Pancreas (tissue), 10 donors: ENCODE measurements at places on chromosomes 12 and 14. TPM values are rescaled to one million over a fixed set of nuclear protein-coding genes. Genes with fewer than 3 reads are reported as not detected.
A peak's percentile ranks its signal among the peaks of the same experiment; 100 is the strongest.

- H3K4me3 ChIP-seq, result no peak overlapping the region
- no peaks in the 10 kb centered on the region for H3K36me3 ChIP-seq
- no peak for DNase-seq
- H3K27ac ChIP-seq, result no peak overlapping the region
Measured at GRCh38 chr14:67508956-67509355, 20.4 kb upstream of the TMEM229B start.

- no peak overlapping the region for H3K4me3 ChIP-seq
- H3K36me3 ChIP-seq, result no peaks in the 10 kb centered on the region
- H3K27ac ChIP-seq, result peak overlapping the region; percentile 12
Measured at GRCh38 chr12:120229487-120230325, 28.8 kb upstream of the RPLP0 start.

DNA sequence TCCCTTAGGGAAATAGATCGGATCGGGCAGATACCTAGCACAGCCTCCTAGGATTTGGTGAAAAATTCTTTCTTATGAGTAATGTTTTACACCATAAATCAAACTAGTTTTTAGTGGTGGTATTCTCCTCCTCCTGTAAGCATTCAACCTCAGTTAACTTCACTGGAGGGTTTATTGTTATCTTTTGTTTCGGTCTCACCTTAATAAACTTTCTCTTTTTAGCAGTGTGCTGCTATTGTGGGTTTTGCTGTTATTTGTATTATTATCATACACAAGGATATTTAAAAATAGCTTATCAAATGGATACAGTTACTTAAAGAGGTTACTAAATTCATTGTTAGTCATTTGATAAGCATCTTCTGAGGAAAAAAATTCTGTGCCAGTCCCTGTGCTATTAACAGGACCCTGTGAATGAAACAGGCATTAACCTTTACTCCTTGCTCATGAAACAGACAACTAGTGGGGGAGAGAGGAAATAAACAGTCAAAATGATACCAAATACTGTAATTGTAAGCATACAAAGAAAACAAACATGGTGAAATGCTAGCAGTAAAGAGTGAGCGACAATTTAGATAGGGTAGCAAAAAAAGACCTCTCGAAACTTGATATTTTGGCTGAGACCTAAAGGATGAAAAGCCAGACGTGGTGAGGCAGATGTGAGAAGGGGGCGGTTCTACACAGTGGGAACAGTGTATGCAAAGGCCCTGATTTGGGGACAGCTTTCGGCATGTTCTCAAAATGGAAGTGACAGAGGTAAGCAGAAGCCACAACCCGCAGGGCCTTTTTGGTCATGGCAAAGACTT, 178.7 kb upstream of the SOX5 start:
- no peak overlapping the region for H3K27ac ChIP-seq
- no peaks in the 10 kb centered on the region for H3K4me1 ChIP-seq
- H3K27me3 ChIP-seq, result no peaks in the 10 kb centered on the region

DNA sequence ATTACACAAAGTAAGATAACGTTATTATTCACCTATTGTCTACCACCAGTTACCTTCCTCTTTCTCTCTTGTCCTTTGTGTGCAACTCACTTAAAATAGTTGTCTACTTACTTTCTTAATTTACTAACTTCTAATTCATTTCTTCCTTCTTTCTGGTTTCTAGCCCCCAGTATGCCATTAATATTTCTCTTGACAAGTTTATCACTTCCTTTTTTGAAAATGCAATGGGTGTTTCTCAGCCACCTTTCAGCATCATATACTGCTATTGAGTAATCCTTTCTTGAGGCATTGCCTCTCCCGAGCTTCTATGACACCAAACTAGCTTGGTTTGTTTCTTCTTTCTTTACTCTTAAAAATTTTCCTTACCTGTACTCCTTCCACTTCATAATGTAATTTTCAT, 633.6 kb downstream of the TMTC2 start:
- H3K4me3 ChIP-seq, result no peak overlapping the region
- H3K27ac ChIP-seq, result no peak overlapping the region
- no peaks in the 10 kb centered on the region for H3K4me1 ChIP-seq
- no peaks in the 10 kb centered on the region for H3K36me3 ChIP-seq
- no peak for DNase-seq

GRCh38 chr12:85278598-85279448, 1.2 kb upstream of the ALX1 start:
- peak; percentile 54 for DNase-seq
- no peaks in the 10 kb centered on the region for H3K36me3 ChIP-seq
- H3K4me1 ChIP-seq, result peaks cover 4% of the 10 kb centered on the region
- H3K4me3 ChIP-seq, result no peak overlapping the region
- H3K27ac ChIP-seq, result no peak overlapping the region

DNA sequence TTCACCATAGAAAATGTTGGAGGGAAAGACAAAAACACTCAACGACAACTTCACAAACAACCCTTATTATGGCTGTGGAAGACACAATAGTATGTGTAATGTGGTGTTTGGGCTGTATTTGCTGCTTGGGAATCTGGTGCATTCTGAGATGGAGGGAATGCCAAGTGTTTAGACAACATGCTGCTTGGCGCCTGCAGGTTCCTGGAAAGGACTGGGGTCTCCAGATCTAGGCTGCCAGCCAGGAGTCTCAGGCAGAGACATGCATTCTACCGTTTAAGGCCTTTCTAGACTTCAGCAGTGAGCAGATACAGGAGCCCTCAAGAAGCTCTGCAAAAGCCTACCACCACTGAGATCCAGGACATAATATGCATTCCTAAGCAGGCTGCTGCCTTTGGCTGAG, 418.7 kb downstream of the NRXN3 start:
- DNase-seq, result no peak
- H3K4me3 ChIP-seq, result no peak overlapping the region
- no peak overlapping the region for H3K27ac ChIP-seq
- H3K4me1 ChIP-seq, result no peaks in the 10 kb centered on the region

DNA sequence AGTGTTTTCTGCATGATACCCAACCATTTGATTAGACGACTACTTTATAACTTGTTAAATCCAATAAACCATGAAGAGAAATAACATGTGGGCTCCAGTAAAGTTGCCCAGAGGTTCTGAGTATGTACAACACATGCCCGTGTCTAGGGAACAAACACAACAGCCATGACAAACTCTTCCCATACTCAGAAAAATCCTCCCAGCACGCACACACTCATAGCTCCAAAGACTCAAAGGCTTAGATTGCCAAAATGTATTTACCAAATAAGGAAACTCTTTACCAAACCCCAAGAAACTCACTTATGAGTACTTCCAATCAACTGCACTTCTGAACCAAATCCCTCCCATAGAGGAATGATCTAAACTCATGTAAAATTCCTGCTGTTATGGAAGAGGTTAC, 17.3 kb downstream of the SART3 start:
- no peaks in the 10 kb centered on the region for H3K4me1 ChIP-seq
- no peak overlapping the region for H3K4me3 ChIP-seq
- H3K27me3 ChIP-seq, result no peaks in the 10 kb centered on the region
- H3K36me3 ChIP-seq, result peaks cover 21% of the 10 kb centered on the region

DNA sequence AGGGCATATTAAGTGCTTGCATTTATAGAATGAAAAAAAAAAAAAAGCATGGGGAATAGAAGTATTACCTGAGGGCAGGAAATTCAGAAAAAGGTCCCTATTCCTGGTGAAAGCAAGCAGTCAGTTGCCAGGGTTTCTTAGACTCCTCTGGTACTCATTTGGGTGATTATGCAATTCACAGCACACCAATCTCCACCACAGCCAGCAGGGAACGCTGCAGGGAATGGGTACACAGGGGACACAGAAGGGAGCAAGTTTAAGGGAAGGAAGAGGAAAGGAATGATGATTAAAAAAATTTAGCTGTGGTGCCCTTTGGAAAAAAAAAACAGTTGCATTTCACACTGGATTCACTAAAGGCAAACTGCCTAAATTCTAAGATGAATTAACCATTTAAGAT, 14.2 kb downstream of the BLTP3B start:
- no peak for DNase-seq
- no peak overlapping the region for H3K4me3 ChIP-seq
- no peaks in the 10 kb centered on the region for H3K36me3 ChIP-seq
- no peak overlapping the region for H3K27ac ChIP-seq

DNA sequence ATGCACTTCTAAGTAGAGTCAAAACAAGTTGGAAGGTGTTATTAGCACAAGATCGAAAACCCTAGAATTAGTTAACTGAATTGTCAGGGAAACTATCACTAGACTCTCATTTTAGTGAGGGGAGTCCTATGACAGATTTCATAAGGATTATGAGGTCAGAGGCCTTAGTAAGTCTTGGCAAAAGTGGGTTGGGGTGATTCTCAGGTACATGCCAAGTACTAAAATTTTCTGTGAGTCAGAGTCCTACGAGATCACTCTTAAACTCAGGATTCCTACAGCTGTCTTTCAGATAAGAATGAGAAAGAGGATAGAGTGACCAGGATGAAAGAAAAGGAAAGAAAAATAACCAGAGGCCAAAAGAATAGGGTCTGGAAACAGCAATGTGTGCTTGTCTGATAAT, 50.8 kb upstream of the BBS10 start:
- no peak overlapping the region for H3K4me3 ChIP-seq
- H3K27me3 ChIP-seq, result no peaks in the 10 kb centered on the region
- DNase-seq, result no peak
- no peak overlapping the region for H3K27ac ChIP-seq

- H3K4me3 ChIP-seq, result no peak overlapping the region
- DNase-seq, result no peak
- H3K4me1 ChIP-seq, result no peaks in the 10 kb centered on the region
- H3K36me3 ChIP-seq, result no peaks in the 10 kb centered on the region
Measured at GRCh38 chr12:116336542-116337065, 59.1 kb upstream of the MED13L start.

Gene LRRC10
- not detected for total RNA-seq

Gene EAPP
- 17.5 TPM for total RNA-seq

Gene TSPAN9
- total RNA-seq, result 19.5 TPM

Gene WNT5B
- total RNA-seq, result 0.72 TPM

Gene SIVA1
- total RNA-seq, result 39.5 TPM

Gene NXPH4
- 3.3 TPM for total RNA-seq
